ENCODE measurements at places on chromosomes 7 and 10.

GRCh38 chr10:132460071-132460470 is 63.1 kb downstream of the PWWP2B start:
- DNase-seq, result no peak

- no peak for DNase-seq
These were observed 58.3 kb downstream of the WIPF3 start for GRCh38 chr7:29864656-29865055.

DNA sequence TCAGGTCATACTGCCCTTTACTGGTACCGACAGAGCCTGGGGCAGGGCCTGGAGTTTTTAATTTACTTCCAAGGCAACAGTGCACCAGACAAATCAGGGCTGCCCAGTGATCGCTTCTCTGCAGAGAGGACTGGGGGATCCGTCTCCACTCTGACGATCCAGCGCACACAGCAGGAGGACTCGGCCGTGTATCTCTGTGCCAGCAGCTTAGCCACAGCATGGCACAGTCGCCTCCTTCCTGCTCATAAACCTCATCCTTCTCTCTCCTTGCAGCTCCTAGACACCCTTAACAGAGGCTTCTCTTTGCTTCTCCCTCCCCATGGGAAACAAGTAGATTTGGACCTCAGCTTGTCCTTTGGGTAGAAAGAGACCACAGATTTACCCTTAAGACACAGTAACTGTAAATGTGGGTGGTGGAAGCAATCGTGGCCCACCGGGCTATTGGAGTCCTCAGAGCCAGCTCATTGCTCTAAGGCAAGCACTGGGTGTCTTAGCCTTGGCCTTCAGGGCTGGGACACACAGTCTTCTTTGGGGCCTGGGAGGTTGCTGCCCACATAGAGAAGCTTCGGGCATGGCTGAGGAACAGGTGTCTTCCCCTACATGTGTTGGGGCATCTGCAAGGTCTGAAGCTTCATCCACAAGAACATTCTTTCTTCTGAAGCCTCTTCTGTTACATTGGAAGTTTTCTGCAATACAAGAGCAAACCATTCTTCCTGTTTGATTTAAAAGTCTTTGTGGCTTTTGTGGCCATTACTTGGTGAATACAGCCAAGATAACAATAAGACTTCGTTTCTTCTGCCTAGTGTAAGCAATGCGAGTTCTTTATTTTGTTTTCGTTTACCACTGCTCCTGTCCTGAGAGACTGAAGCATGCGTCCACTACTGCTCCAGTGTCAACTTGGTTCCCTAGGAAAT is 95.5 kb upstream of the PRSS58 start:
- DNase-seq, result no peak

DNA sequence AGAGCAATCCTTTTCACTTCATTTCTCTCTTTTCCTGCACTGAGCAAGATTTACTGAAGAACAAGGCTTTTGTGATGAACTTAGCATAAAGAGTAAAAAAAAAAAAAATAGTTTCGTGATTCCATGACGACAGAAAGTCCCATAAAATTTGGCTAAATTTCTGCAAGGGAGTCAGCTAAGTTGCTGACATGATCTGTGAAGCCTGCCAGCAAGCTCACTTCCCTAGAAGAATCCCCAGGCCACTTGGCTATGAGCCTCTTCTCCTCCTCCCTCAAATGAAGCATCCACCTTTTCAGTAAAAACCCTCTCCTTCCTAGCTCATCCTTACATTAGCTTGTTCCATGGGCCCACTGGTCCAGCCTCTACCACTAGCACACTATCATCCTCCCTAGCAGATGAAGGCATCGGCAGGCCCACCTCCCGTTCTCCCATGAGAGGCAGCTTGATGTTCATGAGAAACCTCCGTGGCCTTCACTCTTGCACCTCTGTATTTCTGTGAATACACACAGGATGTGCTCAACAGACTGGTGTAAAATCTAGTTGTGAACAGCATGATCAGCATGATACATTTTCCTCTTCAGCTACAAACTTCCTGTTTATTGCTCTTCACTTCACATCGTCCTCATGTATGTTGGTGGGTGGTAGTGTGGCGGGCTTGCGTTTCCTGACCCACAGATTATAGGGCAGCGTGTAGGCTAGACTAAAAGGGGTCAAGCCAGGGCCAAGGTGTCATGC is 30.9 kb downstream of the GIMAP8 start:
- no peak for DNase-seq

DNA sequence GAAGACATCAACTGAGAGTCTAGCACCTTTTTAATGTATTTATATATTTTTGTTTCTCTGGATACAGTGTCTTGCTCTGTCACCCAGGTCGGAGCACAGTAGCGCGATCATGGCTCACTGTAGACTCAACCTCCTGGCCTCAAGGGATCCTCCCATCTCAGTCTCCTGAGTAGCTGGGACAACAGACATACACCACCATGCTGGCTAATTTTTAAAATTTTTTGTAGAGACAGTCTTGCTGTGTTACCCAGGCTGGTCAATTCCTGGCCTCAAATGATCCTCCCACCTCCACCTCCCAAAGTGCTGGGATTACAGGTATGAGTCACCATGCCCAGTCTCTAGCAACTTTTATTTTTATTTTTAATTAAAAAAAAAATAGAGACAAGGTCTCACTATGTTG is 51.4 kb upstream of the ANLN start:
- no peak for DNase-seq

DNA sequence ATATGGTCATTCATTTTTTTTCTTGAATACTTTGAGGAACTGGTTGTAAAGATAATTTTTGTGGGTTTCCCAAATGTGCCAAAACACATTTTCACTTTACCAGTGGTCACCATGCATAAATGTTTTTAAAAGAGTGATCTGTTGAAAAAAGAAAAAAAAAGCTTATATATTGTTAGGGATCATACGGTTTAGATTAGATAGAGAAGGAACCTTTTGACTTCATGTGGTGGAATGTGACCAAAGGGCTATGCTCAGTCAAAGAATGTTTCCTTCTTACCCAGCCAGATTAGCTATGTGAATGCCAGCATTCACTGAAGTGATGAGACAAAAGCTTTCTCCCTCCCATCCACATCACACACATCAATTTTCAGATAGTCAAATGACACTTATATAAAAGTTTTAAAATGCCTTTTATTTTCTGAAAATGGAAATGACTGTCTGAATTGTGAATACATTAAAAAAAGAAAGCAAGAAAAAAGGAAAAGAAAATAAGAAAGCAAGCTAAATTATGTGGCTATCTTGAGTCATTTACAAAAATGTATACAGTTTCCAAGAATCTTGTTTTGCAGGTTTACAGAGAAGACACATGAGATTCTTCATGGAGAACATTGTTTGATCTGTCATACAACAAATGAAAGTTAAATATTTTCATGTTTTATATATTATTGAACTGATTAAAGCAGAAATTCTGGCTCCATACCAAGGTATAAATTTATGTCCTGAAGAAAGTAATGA is 8.6 kb upstream of the CPED1 start:
- no peak for DNase-seq

DNA sequence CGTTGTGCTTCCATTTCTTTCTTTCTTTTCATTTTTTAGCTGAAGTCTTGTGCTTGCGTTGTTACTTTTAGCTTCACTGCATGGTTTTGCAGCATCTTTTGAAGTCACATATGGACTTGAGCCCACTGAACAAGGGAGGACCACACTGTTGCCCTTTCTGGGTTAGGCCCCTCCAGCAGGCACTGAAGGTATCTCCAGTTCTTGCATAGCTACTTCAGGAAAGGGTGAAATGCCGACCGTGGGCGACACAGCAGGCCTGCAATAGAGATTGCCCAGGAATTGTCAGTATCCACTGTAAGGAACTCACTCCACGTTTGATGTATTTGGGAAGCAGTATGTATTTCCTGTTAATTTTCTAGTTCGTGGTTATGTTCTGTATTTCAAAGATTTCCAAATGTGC is 85.1 kb downstream of the WDR37 start:
- DNase-seq, result no peak

- DNase-seq, result no peak
These were observed 103.3 kb downstream of the CHRM2 start for GRCh38 chr7:136971776-136972175.

DNA sequence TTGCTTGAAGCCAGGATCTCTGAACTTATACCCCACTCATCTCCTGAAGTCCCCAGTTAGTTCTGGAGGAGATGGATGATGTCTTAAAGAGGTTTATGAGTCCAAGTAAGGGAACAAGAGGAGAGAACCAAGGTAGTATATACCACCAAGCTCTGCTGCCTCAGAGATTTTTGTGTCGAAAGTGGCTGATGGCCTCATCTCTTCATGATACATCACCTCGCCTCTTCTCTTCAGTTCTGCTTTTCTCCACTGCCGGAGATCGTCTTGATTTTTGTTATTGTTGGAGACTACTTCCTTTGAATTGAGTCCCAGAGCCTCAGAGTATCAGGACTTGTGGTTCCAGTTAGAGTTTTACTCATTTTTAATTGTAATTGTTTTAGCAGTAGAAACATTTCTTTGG is 1.9 kb downstream of the VTI1A start:
- DNase-seq, result no peak

- no peak for DNase-seq
These were observed 167.8 kb upstream of the ITGB1 start for GRCh38 chr10:33125522-33126517.

DNA sequence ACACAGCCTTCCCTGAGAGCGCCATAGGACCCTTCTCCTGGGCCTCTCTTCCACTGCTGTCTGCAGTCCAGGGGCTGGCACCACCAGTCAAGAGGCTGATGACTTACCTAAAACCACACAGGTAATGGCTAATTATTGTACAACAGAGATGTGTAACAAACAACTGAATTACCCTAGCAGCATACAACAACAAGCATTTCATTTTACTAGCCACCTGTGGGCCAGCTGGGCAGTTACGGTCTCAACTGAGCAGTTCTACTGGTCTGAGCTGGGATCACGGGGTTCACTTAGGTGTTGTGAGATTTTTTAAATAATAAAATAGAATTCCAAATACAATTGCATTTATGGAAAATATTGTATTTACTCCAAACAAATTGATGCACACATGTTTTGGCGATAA is 431.9 kb downstream of the TNS3 start:
- no peak for DNase-seq

Measured in H54 (cell line).